ENCODE measurements at places on chromosomes 6 and 20.

GRCh38 chr6:36545767-36546307 is 1.4 kb downstream of the STK38 start:
- DNase-seq, result no peak

GRCh38 chr6:140976806-140977205 is 1155.9 kb upstream of the GJE1 start:
- DNase-seq, result no peak

DNA sequence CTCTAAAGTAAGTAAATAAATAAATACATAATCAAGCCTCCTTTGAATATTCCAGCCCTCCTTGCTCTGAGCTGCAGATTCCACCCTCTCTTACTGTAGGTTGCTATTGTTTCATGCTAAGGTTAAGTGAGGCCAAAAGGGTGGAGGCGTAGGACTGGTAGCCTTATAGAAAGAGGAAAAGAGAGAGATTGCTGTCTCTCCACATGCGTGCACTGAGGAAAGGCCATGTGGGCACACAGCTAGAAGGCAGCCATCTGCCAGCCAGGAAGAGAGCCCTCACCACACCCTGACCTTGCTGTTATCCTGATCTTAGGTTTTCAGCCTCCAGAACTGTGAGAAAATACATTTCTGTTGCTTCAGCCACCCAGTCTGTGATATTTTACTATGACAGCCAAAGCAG is 87.4 kb upstream of the SHLD1 start:
- DNase-seq, result no peak

DNA sequence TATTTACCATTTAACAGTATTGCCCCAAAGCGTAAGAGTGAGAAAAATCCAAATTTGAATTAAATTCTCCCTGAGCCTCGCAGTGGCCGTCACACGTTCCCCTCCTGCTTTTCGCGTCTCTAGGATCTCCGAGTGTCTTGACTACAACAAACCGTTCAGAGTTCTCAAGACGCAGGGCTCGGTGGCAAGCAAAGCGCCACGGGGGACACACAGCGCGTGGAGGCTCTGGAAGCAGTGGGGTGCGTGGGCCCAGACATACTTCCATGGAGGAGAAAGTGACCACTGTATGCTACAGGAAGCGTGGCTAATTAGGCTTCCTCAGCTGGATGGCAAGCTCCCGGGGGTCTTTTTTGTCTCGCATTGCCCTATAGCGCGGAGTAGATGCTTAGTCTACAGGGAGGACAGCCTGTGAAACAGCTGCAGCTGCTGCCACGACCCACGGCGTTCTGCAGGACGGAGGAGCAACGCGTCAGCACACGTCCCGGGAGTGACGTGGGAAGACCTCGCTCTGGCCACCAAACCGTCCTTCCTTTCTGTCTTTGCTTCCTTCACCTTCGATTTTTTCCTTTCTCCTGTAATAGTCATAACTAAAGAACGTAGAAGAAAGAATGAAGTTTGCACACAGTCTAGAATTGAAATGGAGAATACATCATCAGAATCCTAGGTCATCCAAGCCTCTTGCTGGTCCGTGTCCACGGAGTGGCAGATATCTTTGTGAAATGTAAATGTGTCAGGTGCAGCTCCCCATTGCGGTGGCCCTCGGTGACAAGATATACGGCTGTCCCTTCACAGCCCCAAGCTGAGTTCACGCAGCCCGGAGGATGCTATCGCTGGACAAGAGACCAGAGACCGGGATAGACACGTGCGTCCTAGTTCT is 104.2 kb upstream of the QKI start:
- no peak for DNase-seq

DNA sequence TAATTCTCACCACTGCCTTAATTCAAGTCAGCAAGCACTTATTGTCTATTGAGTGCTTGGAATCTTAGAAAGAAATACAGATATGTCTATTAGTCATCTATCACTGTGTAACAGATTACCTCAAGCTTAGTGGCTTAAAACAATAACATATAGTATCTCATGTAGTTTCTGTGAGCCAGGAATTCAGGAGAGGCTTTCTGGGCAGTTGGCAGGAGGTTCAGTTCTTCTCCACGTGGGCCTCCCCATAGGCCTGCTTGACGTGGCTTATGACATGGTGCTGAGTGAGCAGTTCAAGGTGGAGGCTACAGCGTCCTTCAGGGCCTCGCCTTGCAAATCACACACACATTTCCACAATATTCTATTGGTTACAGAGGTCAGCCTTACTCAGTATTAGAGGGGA is 69.7 kb downstream of the DTD1 start:
- DNase-seq, result no peak

GRCh38 chr20:17497821-17498580 is 33.2 kb downstream of the BFSP1 start:
- peak; percentile 14 for DNase-seq

- DNase-seq, result no peak
Measured at GRCh38 chr6:125688138-125688537, 61.3 kb upstream of the HEY2 start.

- no peak for DNase-seq
Measured at GRCh38 chr20:33242319-33243100, 6.7 kb downstream of the BPIFA1 start.

Measured in NCI-H1694 treated with DMSO at 0.1 percent for 48 hours (cell line).